Stimulated activated CD4-positive, alpha-beta T cell treated with anti-CD3 and anti-CD28 coated beads, TNF-alpha, amount 100 ng/mL, for 24 hours (primary cell): ENCODE measurements at places on chromosomes 6 and 20.

- DNase-seq: no peak
Measured at GRCh38 chr20:62133864-62134263, 9.3 kb downstream of the PSMA7 start.

GRCh38 chr6:138726066-138726756 is 47.4 kb upstream of the CCDC28A start:
- no peak for DNase-seq

DNA sequence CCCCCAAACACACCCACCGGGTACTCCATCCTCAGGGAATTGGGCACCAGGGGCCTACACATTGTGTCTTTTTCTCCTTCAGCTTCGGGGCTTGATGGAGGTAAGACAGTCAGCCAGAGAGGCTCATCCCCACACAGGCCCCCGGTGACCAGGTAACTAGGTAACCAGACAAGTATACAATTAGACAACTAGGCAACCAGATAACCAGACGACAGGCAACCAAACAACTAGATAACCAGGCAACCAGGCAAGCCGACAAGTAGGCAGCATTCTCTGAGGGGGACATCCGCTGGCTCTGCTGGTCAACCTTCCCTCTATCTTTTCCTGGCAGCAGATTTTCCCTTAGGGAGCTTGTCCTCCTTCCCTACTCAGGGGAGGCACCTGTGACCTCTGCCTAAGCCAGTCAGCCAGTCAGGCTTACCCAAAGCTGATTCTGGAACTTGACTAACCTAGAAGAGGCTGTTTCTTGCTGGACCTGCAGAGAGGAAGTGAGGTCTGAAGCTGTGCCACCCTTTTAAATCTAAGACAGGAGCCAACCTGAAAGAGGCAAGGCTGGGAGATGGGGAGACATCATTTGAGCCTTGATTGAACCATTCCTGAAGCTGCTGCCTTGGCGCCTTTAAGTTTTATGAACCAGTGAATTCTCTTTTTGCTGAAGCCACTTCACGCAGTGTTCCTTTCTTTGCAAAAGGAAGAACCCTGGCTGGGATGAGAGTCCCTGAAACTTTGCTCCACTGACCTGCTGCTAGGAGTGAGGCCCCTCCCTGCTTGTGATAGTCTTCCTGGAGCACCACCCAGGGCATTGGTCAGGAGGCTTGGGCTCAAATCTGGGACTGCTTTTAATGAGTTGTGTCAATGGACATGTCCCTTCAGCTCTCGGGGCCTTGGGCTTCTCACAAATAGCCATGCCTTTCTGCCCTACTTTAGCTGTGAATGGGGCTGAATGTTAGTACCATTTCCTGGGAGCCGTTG is 96.4 kb upstream of the RNF24 start:
- DNase-seq: no peak

GRCh38 chr20:56088375-56088774 is 83.1 kb upstream of the CBLN4 start:
- no peak for DNase-seq

DNA sequence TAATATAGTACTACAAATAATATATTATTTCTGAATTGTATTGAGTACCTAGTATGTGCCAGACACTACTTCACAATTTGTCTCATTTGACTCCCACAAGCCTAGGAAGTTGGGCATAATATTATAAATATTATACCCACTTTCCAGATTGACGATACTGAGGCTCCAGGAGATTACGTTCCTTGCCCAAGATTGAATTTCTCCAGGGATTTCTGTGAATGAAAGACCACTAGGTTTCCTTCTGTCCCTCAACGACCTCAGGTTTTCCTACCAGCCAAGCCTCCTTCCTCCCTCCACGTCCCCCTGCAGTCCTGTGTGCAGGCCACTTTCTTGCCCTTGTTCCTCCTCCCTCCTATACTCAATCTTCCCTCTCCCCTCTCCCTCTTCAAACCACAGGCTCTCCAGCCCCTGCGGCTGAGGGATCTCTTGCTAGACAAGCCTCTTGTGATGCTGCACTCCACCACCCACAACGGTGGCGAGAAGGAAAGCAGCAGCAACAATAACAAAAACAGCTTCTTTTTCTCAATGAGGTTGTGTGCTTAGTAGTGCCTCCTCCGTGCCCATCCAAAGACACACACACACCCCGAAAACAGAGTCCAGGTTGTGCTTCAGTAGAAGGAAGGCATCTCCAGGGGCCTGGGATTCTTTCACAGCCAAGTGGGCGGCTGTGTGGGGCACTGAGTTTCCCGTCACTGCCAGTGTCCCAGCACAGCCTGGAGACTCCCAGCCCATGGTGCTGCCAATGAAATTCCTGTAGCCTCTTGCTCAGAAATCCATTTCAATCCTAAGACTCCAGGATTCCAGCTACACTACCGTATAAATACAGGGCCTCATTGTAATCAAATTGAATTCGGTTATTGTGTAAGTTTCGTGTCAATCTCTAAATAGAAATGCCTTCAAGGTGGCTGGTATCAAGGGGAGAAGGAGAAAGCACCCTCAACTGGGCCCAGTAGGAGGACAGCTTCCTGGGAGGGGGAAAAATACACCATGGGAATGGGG is 94.4 kb downstream of the NCR2 start:
- DNase-seq: no peak

GRCh38 chr6:163926642-163927041 is 512.1 kb downstream of the QKI start:
- no peak for DNase-seq

GRCh38 chr20:2693286-2694007 is 867 bp downstream of the EBF4 start:
- DNase-seq: peak; percentile 11

DNA sequence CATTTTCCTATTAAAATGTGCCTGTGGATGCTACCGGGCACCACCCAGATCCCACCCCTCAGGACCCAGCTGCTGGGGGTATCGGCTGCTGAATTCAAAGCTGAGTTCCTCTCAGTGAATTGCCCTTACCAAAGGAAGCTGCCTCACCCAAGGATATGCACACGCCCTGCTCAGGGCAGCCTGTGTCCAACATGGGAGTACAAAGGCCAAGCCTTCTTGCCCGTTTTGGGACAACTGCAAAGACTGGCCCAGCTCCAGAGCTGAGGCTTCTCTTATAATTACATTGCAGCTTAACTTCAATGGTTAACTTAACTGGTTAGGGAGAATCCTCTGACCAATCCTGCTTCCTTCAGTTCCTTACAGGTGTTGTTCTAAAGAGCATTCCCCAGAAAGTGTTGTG is 19.8 kb upstream of the FANCE start:
- DNase-seq: no peak

DNA sequence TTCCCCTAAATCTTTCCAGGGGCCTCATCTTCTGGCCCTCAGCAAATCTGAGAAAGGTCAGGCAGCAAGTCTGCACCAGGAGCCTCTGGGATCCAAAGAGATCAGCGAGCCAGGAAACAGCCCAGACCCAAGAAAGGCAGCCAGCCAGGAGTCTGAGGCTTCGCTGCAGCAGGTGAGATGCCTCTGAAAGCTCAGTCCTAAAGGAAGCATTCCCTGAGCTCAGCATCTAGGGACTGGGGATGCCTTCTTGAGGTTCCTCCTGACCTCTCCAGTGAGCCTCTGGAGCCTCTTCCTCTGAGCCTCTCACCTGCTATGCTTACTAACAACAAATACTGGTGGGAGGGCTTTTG is 118.8 kb upstream of the MAFB start:
- DNase-seq: no peak

DNA sequence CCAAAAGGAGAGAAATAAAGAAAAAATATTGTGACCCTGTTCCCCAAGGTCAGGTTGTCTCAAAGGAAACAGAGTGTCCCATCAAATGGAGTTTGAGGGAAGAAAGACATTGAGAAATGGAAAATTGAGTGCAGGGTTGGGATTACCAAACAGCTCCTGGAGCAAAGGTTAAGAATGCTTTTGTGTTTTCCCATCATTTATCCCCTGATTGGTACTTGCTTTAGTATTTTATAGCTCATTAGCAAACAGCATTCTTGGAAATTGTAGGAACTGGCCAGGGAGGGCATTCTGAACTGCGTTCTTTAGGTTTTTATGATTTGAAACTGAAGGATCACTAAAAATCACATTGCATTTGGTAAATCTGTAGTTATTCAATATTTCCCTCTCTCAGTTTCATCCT is 59.0 kb upstream of the NELFCD start:
- no peak for DNase-seq

DNA sequence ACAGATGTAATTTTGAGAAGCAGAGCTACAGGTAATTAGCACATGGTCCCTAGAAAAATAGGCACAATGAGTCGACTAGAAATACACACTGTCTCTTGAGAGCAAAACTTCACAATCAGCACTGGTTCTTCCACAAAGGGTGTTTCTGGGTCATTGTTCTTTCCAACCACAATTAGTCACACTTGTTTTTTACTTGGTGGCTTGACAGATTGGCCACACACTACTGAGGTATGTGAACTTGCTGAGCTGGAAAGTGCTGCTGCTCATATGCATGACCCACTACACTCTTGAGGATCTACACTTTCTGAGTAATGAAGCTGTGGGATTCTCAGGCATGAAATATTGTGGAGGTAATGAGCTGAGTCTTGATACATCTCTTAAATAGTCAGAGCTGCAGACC is 347.7 kb downstream of the BCKDHB start:
- DNase-seq: no peak

GRCh38 chr6:166057431-166057830 is 110.2 kb downstream of the TBXT start:
- DNase-seq: no peak

- DNase-seq: no peak
Measured at GRCh38 chr6:8215631-8216030, 113.3 kb upstream of the EEF1E1 start.

DNA sequence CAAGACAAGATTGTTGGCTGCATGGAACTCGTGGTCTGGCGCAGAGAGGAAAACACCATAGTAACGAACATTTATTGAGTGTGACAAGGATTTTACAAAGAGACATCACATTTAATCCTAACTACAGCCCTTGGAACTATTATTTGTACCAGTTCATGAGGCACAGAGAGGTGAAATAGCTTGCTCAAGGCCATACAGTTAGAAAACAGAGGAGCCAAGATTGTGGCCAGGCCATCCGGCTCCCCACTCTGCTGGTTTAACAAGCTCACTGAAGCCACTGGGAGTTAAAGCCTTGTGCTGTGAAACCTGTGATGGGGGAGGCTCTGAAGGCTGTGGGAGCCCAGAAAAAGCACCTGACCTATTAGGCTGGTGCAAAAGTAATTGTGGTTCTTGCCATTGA is 74.9 kb upstream of the ZNFX1 start:
- DNase-seq: no peak

GRCh38 chr6:20746024-20746423 is 211.8 kb downstream of the CDKAL1 start:
- DNase-seq: no peak

DNA sequence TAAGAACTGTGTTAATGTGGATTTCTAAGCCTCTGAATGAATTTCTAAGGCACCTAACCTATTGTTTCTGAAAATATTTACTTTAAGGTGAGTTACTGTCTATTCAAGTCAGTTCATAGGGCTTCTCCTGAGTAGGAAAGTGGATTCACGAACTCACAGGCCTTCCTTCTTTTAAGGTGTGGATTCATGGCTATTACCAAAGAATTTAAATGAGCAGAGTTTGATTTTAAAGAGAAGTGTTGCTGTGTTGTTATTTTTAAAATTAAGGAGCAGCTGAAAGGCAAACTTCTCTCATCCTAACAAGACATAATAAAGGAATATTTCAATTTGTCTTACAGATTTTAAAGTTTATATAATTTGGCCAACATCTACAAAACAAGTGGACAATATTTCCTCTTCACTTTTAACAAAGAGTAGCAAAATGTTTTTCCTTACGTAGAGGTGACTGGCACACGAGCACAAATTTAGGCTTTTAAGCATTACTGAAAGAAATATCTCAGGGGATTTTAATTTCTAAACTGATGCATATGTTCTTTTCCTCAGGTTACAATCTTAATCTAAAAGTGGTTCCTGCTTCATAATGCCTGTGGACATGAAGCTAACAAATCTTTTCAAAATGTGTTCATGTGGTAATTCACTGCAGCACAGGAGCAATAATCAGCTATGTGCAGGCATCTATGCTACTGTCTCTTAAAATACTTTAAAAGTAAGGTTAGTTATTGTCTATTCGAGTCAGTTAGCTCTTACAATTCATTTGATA is 602 bp upstream of the TSPYL4 start:
- DNase-seq: no peak

DNA sequence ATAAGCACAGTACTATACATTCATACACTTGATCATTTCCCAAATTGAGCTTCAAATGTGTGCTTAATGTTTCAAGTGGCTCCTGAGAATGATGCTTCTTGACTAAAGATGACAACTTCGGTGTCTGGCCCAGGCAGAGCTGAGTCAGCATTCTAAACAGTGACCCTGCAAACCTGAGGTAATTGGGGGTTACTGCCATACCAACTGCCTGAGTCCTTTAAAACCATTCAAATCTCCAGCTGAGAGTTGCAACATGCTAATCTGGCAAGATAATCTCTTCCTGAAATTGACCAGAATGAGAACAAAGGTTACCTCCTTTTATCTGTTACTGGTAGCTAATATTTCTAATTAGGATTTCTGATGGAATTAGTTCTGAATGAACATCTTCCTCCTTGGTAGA is 8.2 kb downstream of the BACH2 start:
- no peak for DNase-seq

DNA sequence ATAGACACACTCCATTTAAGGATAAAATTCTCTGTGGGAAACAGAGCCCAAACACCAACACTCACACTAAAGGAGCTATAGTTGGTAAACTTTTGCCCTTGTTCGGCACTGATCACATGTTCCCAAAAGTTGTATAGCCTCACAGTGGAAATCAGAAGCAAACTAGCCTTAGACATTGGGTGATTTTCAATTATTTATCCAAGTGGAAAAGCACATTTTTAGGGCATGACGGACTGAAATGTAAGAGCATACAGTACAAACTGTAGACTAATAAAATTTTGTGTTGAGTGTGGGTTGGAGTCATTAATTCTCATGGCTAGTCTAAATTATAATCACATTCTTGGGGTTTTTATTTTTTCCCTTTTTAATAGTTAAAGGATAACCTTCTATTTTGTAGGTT is 202.4 kb downstream of the MOXD1 start:
- DNase-seq: no peak

GRCh38 chr20:43750774-43751166 is 24.0 kb upstream of the GTSF1L start:
- DNase-seq: no peak

DNA sequence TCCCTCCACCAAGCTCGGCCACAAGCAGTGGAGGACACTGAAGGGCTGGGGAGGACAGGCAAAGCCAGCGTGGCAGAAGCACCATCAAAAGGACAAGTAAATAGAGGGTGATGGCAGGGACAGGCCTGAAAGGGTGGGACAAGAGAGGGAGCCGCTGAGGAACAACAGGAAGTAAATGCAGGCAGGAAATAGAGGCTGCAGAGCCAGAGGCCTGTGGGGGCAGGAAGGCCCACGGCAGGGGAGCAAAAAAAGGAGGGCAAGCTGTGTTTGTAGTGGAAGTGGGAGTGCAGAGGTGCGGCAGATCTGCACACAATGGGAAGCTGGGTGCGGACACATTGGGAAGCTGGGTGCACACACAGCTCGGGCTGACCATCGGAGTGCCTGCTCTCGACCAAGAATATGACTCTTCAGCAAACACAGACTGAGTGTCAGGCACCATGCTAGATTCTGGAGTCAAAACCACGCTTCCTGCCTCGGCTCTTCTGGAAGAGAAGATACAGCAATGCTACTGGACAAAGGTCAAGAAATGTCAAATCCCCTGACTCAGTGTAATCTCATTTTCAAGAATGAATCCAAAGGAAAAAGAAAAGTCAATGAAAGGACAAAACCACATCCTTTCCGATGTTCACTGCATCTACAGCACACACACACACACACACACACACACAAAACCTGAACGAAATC is 40.4 kb upstream of the RAB22A start:
- no peak for DNase-seq

GRCh38 chr6:16522937-16523336 is 238.3 kb downstream of the ATXN1 start:
- DNase-seq: no peak

- no peak for DNase-seq
Measured at GRCh38 chr6:128098000-128098581, 197.2 kb upstream of the THEMIS start.
